Fibroblast of lung (primary cell): ENCODE measurements at places on chromosomes 2 and 18. TPM values are rescaled to one million over a fixed set of nuclear protein-coding genes. Genes with fewer than 3 reads are reported as not detected.

Gene HOXD8
- not detected in 2 replicates for total RNA-seq

Gene TLX2
- total RNA-seq = under 0.01 TPM in 1 of 2 replicates, not detected in the other

Gene CD302
- total RNA-seq = 9.4 and 15.9 TPM in 2 replicates

Gene RAB27B
- total RNA-seq = 0.77 and 0.99 TPM in 2 replicates

Gene GKN2
- not detected in 2 replicates for total RNA-seq

DNA sequence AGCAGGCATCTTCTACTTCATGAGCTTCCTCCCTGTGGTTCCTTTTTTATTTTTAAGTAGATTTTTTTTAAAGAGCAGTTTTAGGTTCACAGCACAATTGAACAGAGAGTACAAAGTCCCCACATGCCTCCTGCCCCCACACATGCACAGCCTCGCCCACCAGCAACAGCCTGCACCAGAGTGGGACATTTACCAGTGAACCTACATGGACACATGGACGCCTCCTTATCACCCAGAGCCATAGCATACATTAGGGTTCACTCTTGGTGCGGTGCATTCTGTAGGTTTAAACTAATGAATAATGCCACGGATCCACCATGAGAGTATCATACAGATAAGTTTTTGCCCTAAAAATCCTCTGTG lies 40.9 kb downstream of the HS1BP3 start:
- no peak for DNase-seq

DNA sequence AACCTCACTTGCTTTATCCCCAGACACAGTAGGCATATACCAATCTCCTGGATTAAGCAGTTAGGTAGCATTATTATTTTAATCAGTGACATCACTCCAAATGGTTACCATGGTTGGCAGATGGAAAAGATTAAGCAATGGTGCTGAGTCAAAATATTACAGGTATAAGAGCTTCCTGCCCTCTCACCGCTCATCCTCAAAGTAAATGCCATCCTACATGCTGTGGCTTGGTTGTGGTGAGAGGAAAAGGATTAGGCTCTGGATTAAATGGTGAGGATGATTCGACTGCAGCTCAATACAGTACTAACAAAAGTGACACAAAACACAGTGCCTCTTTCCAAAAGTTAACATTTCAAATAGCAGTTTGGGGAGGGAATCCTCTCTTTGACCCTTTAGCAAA lies 108.9 kb upstream of the ACAA2 start:
- no peak for DNase-seq

- DNase-seq = no peak
These were observed 32.1 kb downstream of the RHOB start for GRCh38 chr2:20478961-20479360.

DNA sequence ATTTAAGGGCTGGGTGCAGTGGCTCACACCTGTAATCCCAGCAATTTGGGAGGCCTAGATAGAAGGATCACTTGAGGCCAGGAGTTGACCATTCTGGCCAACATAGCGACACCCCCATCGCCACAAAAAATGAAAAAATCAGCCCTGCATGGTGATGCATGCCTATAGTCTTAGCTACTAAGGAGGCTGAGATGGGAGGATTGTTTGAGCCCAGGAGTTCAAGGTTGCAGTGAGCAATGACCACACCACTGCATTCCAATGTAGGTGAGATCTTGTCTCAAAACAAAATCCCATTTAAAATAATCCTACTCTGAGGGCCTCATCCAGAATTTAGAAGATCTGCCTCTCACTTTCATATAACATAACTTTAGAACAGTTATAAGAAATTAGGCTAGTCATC lies 2.7 kb upstream of the SERTAD2 start:
- DNase-seq = no peak

DNA sequence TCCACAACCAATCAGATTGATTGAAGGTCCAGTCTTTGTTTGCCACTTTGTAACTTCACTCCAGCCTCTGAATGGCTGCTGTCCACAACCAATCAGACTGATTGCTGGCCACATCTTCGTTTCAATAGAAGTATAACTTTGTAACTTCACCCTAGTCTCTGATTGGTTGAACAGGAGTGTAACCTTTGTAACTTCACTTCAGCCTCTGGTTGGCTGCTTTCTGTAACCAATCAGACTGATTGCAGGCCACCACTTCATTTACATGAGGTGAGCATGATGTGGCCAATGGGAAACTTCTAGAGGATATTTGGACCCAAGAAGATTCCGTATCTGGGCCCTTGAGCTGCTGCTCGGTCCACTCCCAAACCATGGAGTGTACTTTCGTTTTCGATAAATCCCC lies 16.9 kb upstream of the ALPP start:
- no peak for DNase-seq

DNA sequence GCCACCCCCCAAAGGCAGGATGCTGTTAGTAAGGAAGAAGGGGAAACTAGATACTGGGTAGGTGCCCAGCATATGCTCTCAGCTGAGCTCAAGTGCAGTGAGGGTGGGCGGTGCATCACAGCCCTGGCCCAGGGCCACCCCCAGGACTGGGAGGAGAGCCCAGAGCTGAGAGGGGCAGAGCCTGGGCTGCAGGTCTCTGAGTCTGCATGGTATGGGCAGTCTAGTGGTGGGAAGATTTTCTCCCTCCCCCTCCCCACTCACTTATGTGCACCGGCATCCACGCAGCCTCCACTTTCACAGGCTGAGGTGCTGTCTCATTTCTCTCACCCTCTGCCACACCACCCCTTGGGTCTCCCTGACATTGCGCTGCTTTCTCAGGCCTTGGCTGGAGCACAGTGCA lies 48.5 kb upstream of the CAB39 start:
- DNase-seq = peak; percentile 50

GRCh38 chr2:8445580-8445979 lies 236.3 kb upstream of the ID2 start:
- no peak for DNase-seq

DNA sequence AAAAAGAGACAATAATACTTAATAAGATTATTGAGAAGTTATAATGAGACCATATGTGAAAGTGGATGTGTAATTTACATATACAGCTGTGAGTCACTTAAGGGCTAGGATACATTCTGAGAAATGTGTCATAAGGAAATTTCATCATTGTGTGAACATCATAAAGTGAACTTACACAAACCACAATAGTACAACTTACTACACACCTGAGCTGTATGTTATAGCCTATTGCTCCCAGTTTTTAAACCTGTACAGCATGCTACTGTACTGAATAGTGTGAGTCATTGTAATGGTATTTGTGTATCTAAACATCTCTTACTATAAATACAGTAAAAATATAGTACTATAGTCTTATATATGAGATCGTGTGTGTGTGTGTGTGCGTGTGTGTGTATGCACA lies 1420.3 kb upstream of the PIK3C3 start:
- peak; percentile 55 for DNase-seq
